D341Med (cell line): ENCODE measurements at places on chromosomes 12 and 14.

DNA sequence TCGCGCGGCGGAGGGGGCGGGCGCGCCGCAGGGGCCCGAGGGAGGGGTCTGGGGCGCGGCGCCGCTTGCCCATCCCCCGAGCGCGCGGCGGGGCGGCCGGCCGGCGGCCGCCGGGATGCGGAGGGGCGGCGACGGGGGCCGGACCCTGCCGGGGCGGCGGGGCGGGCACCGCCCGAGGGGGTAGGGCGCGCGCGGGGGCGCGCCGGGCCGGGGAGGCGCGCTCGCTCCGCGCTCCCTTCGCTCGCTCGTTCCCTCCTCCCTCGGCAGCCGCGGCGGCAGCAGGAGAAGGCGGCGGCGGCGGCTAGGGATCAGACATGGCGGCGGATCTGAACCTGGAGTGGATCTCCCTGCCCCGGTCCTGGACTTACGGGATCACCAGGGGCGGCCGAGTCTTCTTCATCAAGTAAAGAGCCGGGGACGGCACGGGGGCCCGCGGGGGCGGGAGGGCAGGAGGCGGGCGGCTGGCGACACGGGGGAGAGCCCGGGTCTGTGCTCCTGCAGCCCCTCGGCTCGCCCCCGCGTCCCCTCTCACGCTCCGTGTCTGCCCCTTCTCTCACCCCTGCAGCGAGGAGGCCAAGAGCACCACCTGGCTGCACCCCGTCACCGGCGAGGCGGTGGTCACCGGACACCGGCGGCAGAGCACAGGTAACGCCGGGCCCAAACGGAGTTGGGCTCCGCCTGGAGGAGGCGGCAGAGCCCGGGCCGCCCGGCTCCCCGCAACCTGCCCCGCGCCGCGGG is at the start of gene PLEKHA5:
PLEKHA5 (plus strand) TSS at position 248 of the 738 bp plus-strand sequence; CDS start at position 315, 67 bp downstream.
- DNase-seq = peak; percentile 96

GRCh38 chr14:59377491-59377890 is 87.7 kb downstream of the GPR135 start:
- DNase-seq = no peak

DNA sequence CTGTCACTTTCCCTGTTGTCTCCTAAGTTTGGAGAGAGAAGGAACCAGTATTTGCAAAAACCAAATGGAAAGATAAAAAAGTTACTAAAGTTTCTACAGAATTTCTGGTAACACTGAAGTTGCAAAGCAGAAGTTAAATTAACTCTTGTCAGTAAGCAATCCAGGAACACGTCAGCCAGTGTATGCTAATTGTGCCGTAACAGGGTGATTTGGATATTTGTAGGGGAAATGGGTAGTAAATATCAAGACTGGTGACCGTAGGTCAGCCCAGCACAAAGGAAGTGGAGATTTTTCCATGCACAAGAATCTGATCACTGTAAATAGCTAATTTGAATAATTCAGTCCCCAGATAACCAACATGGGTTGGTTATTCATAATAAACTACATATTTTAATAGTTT is 2.3 kb downstream of the CDKN1B start:
- DNase-seq = no peak

- DNase-seq = no peak
These were observed 48.2 kb downstream of the ATF7 start for GRCh38 chr12:53577941-53578352.

DNA sequence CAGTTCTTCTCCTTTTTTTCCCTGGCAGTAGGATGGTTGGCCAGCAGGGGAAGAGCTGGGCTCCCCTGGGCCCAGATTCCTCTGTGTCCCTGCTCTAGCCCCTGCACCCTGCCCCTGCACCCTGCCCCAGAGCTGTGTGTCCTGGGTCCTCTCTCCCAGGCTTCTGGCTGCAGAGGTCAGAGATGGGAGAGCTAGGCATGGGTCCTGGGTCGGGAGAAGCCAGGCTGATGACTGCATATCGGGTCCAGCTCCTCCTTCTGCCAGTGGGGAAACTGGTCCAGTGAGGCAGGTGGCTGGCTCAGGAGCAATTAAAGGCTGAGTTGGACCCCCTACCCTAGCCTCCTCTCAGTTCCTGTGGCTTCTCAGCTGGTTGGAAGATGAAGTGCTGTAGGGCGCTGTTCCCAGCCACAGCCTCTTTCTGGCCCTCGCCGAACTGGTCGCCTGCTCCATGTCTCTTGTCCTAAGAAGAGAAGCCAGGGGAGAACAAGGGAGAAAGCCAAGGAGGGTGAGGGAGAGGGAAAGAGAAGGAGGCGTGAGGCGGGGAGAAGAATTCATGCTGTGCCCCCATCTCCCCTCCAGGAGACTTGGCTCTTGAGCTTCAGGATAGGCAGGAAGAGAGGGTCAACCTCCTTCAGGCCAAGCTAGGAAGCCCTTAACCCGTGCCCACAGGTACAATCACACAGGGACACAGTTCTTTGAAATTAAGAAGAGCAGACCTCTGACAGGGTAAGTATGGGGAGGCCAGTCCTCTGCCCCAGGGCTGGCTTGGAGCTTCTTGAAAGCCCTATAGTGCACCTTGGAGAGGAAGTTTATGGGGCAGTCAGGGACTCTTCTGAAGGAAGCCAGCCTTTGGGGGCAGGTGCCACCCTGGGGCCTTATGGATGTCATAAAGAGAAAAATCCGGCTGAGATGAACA is 9.5 kb downstream of the VASH1 start:
- DNase-seq = no peak

- no peak for DNase-seq
These were observed 118.9 kb downstream of the NPAS3 start for GRCh38 chr14:33057585-33057984.

DNA sequence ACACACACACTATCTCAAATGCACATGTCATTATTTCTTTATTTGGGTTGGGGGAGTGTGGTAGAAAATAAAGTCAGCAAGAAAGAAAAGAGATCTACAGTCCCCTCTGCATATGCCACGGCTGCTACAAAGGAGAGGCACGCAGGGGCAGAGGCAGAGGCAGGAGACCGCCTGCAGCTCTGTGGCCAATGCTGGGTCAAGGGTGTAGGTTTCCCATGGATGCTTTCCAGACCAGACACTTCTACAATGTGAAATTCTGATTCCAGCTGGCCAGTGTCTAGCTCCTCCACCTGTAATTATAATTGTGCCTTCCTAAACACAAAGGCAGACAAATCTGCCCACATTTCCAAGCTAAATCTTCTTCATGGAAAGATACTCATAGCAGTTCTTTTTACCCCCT is 19.2 kb downstream of the VPS37B start:
- DNase-seq = no peak

- DNase-seq = no peak
These were observed 22.6 kb downstream of the SRGAP1 start for GRCh38 chr12:63867053-63867452.

DNA sequence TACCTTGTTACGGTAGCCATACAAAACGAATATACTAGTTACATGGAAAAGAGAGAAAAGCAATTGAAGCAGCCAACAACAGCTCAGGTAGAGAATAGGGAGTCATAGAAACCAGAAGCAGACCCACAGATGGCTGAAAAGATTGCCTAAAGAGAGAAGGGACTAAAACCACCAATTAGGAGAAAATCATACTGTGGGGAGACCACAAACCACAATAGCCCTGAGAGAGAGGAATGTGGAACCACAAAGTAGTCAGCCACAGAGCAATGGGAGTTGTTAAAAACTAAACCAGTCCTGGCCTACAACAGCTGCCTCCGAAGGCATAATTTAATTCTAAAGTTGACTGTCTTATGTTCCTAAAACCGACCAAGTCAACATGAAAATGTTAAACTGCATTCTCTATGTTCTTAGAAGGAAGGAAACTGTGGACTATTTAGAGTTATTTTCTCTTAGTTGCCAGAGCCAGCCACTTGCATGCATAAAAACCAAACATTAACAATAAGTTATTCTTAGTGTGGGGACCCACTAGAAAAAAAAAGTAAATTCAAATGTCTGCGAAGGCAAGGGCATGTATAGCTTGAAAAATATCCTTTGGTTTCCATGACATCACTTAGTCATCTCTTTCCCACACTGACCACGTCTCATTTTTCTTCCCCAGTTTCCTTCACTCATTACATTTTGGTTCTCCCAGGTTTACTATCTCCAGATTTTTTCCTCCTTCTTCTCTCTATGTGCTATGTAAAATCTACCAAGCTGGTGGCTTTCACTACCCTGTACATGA is 398.1 kb downstream of the NOVA1 start:
- DNase-seq = no peak

DNA sequence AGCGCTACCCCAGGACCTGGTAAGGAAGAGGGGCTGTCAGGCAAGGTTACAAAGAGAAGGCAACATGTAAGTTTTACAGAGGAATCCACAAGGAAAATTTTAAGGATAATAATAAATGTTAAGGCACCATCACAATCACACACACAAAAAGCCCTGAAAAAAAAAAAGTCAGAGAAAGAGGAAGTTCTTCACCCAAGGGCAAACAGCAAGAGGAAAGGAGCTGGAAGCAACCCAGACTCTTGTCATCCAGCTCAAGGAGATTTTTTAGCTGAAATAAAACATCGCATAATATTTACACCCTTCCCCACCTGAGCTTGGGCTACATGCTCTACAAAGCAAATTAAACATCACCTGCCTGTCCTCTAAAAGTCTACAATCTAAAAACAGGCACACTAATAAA is 9.5 kb downstream of the SPTB start:
- DNase-seq = no peak

- peak; percentile 43 for DNase-seq
These were observed 173.2 kb downstream of the SLC35F4 start for GRCh38 chr14:57692671-57693070.

DNA sequence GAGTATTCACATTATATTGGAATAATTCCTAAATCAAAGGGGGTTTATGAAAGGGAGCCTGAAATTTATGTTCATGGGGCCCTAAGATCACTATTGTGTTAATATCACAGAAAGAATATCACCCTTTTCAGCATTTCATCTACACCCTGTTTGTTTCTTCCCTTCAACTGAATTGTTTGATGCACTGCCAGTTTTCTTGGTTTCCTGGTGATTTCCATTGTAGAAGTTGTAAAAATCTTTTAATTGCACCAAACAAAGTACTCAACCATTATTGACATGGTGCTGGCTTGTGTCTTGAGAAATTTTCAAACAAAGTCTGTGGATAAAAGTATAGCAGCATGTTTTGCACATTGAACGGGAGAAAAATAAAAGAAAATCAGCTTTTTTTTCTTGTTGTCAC is 154.8 kb upstream of the PRKD1 start:
- DNase-seq = no peak

- peak; percentile 63 for DNase-seq
These were observed 10.5 kb upstream of the NUAK1 start for GRCh38 chr12:106149096-106149784.

- DNase-seq = no peak
These were observed 188.1 kb downstream of the SLC5A8 start for GRCh38 chr12:101021911-101022388.

DNA sequence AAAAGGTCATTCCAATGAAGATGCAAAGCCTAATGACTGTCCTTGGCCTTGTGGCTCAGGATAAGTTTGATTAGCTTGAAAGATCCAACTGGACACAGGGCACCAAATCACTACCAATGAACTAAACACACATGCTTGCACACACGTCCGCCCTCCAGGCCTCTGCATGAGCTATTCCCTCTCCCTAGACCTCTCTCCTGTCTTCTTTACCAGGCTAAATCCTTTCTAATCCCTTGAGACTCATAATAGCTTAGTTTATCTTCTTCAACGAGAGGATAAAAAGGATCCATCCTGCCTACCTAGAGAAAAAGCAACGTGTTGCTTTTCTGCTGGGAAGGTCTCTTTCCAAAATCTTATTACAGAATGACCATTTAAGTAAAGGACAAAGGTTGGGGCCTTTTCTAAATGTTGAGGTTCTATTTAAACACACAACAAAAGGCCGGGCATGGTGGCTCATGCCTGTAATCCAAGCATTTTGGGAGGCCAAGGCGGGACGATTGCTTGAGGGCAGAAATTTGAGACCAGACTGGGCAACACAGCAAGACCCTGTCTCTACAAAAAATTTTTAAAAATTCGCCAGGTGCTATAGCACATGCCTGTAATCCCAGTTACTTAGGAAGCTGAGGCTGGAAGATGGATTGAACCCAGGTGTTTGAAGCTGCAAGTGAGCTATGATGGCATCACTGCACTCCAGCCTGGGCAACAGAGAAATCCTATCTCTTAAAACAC is 22.4 kb downstream of the PXN start:
- DNase-seq = peak; percentile 68

DNA sequence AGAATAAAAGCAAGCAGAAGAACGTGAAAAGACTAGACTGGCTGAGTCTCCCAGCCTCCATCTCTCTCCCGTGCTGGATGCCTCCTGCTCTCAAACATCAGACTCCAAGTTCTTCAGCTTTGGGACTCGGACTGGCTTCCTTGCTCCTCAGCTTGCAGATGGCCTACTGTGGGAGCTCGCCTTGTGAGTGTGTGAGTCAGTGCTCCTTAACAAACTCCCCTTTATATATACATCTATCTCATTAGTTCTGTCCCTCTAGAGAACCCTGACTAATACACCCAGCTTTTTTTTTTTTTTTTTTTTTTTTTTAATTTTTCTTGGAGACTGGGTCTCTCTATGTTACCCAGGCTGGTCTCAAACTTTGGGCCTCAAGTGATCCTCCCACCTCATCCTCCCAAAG is 46.9 kb downstream of the ACTN1 start:
- DNase-seq = no peak

GRCh38 chr14:80315681-80316080 is 104.4 kb upstream of the DIO2 start:
- DNase-seq = no peak

- peak; percentile 67 for DNase-seq
These were observed 2.2 kb downstream of the PRMT8 start for GRCh38 chr12:3493043-3493858.

GRCh38 chr14:30355431-30355913 is 203.5 kb upstream of the G2E3 start:
- DNase-seq = no peak

DNA sequence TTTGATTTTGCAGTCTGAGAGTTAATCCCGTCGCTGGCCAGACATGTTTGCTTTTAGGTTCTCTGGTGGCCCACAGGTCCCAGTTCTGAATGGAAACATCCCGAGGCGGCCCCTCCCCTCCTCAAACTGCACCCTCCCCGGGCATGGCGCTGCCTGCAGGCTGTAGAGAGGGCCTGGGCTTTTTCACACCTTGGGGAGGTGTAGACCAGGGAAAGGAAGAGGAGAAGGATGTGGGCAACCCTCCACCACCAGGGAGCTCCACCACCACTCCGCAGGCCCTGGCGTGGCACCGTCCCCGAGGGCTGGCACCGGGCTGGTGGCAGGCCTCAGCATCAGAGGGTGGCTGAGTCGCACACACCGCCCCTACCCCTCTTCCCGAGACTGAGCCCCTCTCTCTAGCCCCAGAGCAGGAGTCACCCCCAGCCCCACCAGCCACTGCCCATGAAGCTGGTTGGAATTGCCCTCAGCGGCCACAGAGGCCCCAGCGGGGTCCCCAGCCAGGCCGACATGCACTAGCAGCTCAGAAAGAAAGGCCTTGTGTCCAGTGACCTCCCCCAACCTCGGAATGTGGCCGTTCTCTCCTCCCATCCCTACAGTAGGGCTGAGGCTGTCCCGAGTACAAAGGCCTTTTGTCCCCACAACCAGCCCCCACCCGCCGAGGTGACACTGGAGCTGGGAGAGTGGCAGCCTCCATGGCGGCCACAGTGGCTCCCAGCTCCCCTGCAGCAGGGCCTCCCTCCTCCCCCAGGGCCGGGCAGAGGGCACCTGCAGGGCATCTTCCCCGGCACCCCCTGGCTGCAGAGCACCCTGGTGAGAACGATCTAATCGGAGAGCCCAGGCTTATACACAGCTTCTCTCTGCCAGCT is 23.5 kb upstream of the INF2 start:
- no peak for DNase-seq

- DNase-seq = no peak
These were observed 32.1 kb downstream of the SLC15A4 start for GRCh38 chr12:128791395-128792322.

GRCh38 chr12:131092901-131093603 is 139.3 kb downstream of the ADGRD1 start:
- DNase-seq = no peak

GRCh38 chr12:90102957-90103652 is 394.5 kb upstream of the ATP2B1 start:
- peak; percentile 53 for DNase-seq
